ENCODE measurements at places on chromosomes 13 and 19.

- DNase-seq = no peak
These were observed 1364.9 kb upstream of the MIR17HG start for GRCh38 chr13:89982407-89983095.

GRCh38 chr13:80118506-80118905, 222.4 kb downstream of the SPRY2 start:
- DNase-seq = no peak

GRCh38 chr19:38336638-38337359, 1.2 kb downstream of the CATSPERG start:
- peak; percentile 100 for DNase-seq

- DNase-seq = no peak
These were observed 42.8 kb upstream of the CLDN10 start for GRCh38 chr13:95509521-95510310.

DNA sequence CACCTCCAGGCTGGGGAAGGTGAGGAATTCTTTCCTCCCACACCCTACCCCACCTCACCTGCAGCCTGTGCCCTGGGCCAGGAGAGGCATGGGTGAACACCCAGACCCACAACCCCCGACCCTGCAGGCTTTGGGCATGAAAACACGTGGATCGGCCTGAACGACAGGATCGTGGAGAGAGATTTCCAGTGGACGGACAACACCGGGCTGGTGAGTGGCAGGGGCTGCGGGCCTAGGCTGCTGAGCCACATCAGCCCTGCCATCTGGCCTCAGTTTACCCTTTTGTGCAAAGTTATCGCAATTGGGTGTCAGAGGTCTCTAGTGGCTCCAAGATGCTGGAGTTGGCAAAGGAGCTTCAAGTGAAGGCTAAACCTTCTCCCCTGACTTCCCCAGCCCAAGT, 28.7 kb downstream of the NCAN start:
- no peak for DNase-seq

GRCh38 chr13:35961002-35961401, 170.2 kb downstream of the DCLK1 start:
- no peak for DNase-seq

GRCh38 chr19:42113641-42114348, 18.5 kb downstream of the POU2F2 start:
- DNase-seq = peak; percentile 67

- peak; percentile 17 for DNase-seq
These were observed 708 bp upstream of the ESD start for GRCh38 chr13:46797501-46798237.

- no peak for DNase-seq
These were observed 200.2 kb downstream of the KATNAL1 start for GRCh38 chr13:30107121-30107520.

- no peak for DNase-seq
These were observed 45.8 kb downstream of the GGACT start for GRCh38 chr13:100542826-100543156.

- no peak for DNase-seq
These were observed 47.9 kb downstream of the USPL1 start for GRCh38 chr13:30665638-30666037.

DNA sequence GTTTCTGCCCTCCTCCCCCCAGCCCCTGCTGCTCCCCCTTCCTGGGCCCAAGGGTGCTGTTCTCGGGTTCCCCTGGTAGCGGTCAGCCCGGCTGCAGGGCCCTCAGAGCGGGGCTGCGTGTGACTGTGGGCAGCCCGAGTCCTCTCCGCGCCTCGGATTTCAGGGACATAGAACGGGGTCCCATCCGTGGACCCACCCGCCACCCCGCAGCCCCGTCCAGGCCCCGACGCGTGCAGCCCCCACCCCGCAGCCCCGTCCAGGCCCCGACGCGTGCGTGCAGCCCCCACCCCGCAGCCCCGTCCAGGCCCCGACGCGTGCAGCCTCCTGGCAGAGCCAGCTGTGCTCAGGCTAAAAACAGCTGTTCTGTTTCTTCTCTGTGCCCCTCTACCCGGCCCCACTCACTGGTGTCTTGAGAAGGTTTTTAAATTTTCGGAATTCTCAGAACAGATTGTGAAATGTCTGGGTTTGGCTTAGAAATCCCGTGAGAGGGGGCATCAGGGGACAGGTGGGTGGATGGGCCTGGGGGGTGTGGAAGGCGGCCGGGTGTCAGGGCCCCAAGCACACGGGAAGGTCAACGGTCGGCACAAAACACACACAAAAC, 5.5 kb upstream of the PRTN3 start:
- DNase-seq = no peak

GRCh38 chr13:94389604-94390351, 89.7 kb downstream of the DCT start:
- no peak for DNase-seq

GRCh38 chr13:113539176-113539575, 45.4 kb upstream of the TFDP1 start:
- no peak for DNase-seq

GRCh38 chr13:86946734-86947133, 724.4 kb upstream of the SLITRK5 start:
- DNase-seq = no peak

DNA sequence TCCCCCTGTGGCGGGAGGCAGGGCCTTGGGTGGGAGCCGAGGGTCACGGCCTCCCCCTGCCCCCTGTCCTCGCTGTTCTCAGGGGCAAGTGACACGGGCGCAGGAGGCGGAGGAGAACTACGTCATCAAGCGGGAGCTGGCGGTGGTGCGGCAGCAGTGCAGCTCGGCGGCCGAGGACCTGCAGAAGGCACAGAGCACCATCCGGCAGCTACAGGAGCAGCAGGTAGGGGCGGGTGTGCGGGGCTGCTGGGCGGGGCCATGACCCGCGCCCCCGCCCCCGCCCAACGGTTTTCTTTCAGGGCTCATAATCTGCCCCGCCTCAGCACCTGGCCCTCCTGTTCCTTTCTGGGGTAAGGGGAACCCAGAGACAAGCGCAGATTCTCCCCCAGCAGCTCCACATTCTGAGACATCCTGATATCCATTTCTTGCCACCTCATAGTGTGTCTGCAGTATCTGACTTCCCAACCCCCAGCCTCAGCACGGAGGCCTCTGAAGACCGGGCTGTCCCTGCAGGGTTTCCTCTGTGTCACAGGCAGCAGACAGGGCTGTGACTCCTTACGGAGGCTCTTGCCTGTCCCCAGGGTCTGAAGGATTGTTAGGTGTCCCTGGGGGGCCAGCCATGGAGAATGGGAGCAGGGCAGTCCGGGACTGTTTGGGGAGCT, 15.9 kb downstream of the PRR36 start:
- no peak for DNase-seq

- DNase-seq = no peak
These were observed 319.0 kb downstream of the KCNRG start for GRCh38 chr13:50334115-50334778.

DNA sequence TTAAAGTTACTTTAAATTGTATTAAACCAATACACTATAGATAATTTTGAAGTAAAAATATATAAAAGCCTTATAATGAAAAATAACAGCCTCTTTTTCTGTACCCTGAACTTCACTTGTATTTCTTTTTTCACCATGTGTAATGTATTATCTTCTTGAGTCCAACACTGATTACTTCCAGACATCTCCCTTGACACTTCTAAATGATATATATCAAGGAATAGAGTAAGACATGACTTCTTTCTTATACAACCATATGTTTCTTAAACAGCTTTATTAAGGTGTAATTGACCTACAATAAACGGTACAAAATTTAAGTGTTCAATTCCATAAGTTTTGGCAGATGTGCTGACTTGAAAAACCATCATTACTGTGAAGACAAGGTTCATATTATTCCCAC, 531.9 kb downstream of the OLFM4 start:
- DNase-seq = no peak

- peak; percentile 73 for DNase-seq
These were observed 114.5 kb downstream of the KLF5 start for GRCh38 chr13:73173279-73173811.

DNA sequence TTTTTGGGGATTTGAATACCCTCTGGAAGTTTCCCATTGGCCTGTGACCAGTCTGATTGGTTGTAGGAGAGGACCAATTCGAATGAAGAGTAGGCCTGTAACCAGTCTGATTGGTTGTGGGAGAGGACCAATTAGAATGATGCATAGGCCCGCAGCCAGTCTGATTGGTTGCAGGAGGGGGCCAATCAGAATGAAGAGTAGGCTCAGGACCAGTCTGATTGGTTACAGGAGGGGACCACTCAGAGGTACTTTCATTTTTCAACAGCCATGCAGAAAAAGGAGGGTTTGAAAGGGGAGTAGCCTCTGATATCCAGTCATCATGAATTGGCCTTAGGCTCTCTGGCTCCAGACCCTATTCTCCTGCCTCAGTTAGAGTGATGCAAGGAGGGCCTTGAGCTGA, 30.4 kb upstream of the SLC1A5 start:
- DNase-seq = no peak

DNA sequence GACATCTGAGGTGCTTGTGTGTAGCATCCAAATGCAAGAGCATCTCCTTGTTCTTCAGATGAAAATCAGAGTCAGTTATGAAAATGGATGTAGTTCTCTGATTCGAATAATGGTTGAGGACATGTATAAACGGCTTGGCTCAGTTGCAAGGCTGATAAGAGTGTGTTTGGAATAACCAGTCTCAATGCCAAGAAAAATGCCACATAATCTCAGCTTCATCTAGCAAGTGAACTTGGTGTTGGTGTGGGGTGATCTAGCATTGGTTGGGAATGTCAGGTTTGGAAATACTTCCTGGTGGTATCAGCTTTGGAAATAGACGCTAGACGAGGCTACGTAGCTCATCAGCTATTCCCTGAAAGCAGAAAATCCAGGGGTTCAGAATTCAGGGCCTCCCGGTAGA, 362.0 kb downstream of the FGF9 start:
- no peak for DNase-seq

- DNase-seq = no peak
These were observed 99.2 kb downstream of the SLC7A1 start for GRCh38 chr13:29496241-29496712.

GRCh38 chr13:31947105-31947504, 84.5 kb upstream of the FRY start:
- no peak for DNase-seq

DNA sequence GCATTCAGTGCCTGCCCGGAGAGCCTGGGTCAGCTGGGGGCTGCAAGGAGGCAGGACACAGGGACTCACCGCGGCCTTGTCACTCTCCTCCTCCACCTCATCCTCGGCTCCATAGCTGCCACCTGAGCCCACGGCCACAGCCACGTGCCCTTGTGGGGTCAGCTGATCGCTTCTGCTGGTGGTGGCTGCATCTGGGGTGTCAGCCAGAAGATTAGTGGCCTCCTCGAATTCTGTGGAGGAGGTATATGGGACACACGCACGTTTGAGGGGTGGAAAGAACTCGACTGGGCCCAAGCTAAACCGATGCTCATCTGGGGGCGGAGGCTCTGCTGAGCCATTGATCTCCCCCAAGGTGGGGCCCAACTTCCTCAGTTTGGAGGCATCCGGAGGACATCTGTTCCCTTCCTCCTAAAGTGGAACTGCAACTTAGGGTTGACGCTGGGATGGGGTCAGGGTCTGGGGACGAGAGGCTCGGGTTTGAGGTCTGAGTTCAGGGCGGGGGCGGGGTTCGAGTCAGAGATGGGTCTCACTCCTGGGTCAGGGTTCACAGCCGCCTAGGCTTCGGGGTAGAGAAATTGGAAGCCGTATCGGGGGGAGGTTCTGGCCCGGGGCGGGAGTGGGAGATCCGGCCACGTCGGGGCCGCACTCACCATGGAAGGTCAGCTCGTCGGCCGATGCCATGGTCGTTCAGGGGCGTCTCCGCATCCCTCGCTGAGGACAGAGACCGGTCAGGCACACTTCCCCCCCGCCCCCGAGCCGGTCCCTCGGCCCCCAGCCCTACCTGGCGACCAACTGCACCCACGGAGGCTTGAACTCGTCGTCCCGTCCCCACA, 493 bp downstream of the YIPF2 start:
- no peak for DNase-seq

DNA sequence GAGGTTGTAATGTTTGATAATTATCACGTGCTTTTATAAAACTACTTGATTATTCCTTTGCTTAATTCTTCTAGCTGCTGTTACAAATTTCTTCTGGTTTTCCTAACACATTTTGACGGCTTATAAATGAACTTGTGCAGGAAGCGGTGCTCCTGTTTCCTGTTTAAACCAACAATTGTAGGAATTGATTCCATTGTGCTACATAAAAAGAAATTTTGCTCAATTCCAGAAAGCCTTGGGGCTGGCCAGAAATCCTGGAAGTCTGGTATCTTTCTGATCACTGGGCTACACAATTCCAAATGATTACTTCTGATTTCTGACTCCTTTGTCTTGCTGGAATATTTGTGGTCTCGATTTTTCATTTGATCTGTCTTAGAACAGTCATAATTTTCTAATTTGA, 14.9 kb downstream of the RFC3 start:
- no peak for DNase-seq

DNA sequence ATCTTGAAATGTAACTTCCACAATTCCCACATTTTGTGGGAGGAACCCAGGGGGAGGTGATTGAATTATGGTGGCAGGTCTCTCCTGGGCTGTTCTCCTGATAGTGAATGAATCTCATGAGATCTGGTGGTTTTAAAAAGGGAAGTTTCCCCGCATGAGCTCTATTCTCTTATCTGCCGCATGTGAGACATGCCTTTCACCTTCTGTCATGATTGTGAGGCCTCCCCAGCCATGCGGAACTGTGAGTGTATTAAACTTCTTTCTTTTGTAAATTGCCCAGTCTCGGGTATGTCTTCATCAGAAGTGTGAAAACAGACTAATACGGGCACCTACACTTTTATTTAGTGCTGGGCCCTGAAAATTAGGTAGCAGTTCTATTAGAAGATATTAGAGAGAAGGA, 45.8 kb downstream of the TNFSF13B start:
- no peak for DNase-seq

DNA sequence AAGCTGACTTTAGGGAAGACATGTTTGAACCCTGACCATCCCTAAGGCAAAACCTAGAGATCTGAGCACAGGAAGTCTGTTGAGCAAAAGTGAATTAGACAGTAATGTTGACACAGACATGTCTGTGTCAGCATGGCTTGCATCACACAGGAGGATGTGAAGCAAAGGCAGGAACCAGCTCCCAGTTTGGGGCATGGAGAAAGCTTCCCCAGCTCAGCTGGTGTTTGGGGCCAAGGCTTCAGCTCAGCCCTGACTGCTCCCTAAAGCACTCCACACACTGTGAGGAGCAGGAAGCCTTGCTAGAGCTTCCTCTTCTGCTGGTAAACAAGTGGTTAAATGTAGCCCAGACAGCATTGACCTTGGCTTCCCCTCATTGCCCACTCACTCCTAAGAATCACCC, 153.8 kb upstream of the UBL3 start:
- no peak for DNase-seq

- no peak for DNase-seq
These were observed 596.6 kb downstream of the KCTD12 start for GRCh38 chr13:76289558-76289957.
